ENCODE measurements at places on chromosomes 4 and X.

DNA sequence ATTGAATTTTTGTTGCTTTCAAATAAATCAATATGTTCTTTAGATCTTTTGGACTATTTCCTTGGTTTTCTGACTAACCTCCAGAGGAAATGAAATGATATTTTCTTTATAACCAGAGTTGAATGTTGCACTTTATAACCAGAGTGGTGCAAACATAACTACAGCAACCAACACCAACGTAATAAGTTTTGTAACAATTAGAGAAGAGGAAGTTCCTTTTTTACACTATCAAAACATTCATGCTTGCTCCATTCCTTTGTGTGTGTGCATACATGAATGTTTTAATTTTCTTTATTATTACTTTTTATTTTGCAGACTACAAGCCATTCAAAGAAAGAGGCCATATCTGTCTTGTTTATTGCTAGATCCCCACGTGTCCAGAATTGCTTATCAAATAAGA is 193.0 kb upstream of the PPP3CA start:
- DNase-seq, result no peak

- DNase-seq, result no peak
Measured at GRCh38 chrX:44032479-44032878, 59.3 kb upstream of the NDP start.

- no peak for DNase-seq
Measured at GRCh38 chr4:10347281-10347795, 109.9 kb downstream of the ZNF518B start.

DNA sequence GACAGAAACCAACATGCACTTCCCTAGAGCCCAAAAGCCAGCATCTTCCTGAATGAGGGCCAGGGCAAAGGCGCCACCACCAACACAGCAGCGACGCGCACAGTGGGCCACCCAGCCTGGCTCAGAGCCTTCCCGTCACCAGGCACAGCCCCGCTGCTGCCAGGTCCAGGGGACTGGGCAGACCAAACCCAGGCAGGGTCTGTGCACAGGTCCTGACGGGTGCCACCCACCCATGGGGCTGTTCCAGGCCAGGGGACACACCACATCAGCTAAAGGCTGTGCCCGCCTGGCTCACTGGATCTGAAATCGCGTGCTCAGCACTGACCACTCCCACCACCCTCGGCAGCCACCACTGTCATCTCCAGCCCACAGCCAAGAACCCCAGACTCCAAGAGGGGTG is 13.8 kb downstream of the FAM53A start:
- no peak for DNase-seq

DNA sequence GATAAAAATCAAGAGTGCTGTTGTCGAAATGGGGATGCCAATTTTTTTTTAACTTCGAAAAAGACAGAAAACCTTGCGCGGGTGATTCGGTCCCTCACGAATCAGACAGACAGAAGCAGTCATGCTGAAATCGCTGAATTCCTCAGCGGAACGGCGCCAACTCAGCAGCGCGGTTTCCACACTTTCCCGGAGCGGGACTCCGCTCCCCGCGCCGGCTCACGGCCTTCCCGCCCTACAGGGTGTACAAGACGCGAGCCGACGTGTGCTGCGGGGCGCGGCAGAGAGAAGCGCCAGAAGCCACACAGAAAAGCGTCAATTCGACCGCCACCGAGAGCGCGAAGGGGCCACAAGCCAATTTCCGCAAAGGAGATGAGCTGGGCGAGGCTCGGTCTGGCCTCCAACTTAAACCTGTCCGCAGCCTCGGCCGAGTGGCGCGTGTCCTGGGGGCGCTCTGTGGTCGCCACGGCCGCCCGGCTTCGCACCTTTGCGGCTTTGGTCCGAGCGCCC is 1.3 kb downstream of the NEXMIF start:
- peak; percentile 16 for DNase-seq

DNA sequence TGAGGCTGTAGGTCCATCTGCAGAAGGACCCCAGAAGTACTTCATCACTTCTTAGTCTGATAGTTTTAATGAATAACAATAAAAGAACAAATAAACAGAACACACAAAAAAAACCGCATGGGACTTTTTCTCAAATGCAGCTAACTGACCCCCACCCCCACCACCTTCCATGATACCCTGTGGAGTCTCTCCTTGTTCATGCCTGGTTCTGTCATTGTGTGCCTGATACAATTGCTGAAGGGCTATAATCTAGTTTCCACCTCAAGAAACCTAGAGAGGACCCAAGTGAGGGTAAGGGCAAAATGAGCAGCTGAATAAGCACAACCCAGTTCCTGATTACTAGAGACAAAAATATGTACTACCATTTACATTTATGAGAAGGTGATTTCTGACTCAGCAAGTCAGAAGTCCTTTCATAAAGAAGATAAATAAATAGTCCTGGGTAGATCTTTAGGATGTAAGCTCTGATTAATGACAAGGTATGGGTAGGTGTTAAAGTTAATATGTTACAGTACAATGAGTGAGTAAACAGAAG is 155.1 kb downstream of the TMA16 start:
- no peak for DNase-seq

GRCh38 chrX:22409418-22409817 is 136.7 kb downstream of the CBLL2 start:
- DNase-seq, result no peak

DNA sequence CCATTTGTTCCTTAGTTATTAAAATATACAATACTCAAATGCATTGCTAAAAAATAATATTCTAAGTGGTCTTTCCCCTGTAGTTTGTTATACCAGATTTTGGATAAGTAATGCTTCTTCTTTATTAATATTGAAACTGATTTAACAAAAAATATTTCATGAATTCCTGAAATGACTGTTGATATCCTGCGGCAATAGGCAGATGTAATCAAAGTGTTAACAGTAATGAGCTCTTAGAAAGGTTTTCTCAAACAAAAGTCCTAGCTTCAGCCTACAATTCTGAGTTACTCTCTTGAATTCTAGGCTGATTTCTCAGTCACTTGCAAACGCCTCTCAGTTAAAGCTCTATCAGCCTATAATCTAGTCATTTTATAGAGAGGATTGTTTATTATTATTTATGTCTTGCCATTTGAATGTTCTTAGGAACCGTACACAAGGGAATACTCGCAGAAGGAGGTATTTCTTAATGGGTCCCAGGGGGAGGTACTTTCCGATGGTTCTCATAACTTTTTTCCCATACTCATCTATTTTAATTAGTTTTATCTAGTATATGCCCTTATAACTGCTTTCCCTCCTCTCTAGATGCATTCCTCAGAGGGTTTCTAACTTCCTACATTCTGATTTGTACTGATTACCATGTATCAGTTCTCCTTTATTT is 96.8 kb downstream of the FNIP2 start:
- no peak for DNase-seq

GRCh38 chr4:147854154-147854553 is 122.3 kb downstream of the ARHGAP10 start:
- DNase-seq, result no peak

GRCh38 chrX:26262121-26262523 is 46.2 kb downstream of the MAGEB5 start:
- DNase-seq, result no peak

DNA sequence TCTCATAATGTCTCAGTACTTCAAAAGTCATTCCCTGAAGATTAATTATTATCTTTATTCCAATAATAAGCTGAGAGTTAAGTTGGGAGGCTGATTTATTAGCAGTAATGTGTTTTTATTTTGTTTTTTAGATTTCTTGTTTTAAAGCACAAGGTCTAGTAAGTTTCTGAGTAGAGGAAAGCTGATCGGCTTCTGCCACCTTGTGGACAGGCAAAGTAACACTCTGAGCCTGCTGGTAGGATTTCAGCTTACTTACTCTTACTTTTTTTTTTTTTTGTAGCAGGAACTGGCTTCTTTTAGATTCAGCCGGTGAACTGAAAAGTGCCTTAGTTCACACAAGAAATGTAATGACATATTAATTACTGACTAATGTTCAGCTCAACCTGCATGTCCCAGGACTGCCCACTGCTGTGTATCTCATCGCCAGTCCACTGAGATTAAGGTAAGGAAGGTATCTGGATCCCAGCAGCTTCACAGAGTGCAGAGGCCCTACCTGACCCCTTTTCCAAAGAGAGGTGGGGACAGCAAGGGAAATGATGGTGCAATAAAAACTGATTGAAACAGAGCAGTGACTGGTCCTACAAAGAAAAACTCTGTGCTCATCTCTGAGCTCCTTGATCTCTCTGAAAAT is 126.5 kb downstream of the ADGRA3 start:
- peak; percentile 41 for DNase-seq

DNA sequence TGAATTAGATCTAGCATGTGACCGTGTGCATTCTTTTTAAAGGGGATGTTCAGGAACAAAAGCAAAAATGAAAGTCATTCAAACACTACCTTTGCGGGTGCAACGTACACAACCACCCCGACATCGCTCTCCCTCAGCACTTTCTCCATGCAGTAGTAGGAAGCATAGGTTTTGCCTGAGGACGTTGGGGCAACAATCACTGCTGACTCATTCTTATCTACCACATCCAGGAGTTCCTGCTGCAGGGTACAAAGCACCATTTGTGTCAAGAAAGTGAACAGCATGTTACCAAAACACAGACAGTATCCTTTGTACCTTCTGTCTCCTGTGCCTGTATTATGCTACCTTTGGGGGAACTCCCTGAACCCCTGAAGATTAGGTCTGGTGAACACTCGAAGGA is 58.6 kb downstream of the DDX60L start:
- DNase-seq, result no peak

DNA sequence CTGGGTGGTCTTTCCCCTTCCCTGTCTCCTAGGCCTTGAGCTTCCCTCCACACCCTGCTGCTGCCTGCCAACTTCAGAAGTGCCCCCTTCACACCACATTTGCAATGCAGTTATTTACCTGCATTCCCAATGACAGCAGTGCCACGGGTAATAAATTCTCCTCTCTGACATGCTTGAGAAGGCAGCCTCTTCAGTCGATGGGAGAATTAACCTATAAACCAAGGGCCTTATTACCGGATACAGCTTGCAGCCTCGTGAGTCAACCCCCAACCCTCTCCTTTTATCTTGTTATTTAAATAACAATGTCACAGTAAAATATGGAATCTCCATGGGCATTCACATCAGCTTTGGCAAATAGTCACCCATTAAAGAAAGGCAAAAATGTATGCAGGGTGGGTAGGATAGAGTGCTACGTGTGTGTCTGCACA is 34.7 kb upstream of the LGI2 start:
- DNase-seq, result no peak

DNA sequence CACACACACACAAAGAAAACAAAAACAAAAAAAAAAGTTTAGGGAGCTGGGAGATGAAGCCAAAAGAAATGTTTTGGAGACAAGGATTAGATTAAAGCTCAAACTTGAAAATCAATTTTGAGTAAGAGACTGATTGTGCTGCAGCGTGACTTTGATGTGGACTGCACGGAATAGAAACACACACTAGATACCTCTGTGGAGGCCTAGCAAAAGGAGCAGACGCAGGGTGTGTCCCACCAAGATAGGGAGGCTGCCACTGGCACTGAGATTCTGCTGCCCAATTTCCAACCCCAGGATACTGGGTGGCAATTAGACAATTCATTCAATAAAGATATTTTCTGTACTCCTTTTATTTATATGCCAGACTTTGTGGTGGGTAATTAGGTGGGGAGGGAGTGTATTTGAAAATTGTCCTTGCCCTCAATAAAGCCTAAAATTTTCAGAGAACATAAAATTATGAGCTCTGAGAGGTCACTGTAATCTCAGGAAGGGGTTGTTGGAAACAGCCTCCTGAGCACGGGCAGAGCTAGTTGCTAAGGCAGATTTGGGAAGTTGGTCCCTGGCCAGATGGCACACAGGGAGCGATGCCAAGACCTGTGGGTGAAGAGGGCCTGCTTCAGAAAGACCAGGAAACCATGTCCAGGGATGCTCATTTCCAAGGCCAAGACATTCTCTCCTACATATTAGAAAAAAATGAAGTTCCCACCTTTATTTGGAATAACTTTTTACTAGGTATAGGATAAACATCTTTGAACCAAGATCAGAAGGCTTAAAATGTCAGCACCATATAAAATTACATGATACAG is 1.9 kb upstream of the PPP3CA start:
- DNase-seq, result no peak

- DNase-seq, result no peak
Measured at GRCh38 chrX:72687396-72687795, 26.7 kb downstream of the PHKA1 start.

- no peak for DNase-seq
Measured at GRCh38 chrX:17414027-17414658, 39.1 kb downstream of the NHS start.

- no peak for DNase-seq
Measured at GRCh38 chr4:187064033-187064432, 340.4 kb upstream of the FAT1 start.

GRCh38 chr4:84799318-84799717 is 167.2 kb downstream of the WDFY3 start:
- DNase-seq, result no peak

GRCh38 chr4:109978704-109979454 is 66.2 kb downstream of the EGF start:
- DNase-seq, result no peak

GRCh38 chr4:155759372-155760252 is 791 bp downstream of the GUCY1B1 start:
- DNase-seq, result peak; percentile 4

DNA sequence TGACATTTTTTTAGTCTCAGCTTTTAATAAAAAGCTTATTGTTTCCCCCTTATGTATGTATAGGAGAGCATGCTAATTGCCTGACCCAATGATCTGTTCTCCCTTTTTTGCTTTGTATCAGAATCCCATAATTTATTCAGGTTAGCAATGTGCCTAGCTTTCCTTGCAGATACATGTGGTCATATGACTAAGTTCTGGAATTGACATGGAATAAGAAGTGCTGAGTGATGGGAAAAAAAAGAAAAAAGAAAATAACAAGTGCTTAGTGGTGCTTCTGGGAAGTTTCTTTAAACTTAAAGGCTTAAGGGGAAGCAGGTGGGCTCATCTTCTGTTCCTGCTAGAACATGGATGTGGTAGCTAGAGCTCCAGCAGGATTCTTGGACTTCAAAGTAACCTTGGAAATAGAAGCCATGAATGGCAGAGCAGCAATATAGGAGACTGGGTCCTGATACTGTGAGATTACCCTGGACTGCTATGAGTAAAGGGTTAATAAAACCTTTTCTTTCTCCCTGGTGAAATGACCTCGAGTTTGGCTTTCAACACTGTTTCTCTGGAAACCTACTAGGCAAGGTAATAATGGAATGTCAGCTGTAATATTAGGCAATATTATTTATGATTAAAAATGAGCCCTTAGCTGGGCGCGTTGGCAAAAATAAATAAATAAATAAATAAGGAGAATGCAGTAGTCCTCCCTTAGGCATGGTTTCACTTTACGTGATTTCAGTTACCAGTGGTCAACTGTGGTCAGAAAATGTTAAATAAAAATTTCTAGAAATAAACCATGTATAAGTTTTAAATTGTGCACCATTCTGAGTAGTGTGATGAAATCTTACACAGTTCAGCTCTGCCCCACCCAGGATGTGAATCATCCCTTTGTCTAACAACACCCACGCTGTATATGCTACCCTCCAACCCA is 16.7 kb upstream of the RBM41 start:
- peak; percentile 12 for DNase-seq

GRCh38 chrX:1434871-1435240 is 17.9 kb downstream of the ASMTL start:
- no peak for DNase-seq

GRCh38 chr4:84931961-84932360 is 34.5 kb downstream of the WDFY3 start:
- DNase-seq, result no peak

Measured in stimulated activated CD4-positive, alpha-beta T cell treated with anti-CD3 and anti-CD28 coated beads, Interleukin-4, amount 100 ng/mL, for 1 hour (primary cell).